Activated CD4-positive, alpha-beta memory T cell treated with anti-CD3 and anti-CD28 coated beads for 36 hours (primary cell): ENCODE measurements at places on chromosomes 11 and 22.

- no peak for DNase-seq
These were observed 108.2 kb upstream of the ARHGAP42 start for GRCh38 chr11:100578831-100579311.

- no peak for DNase-seq
These were observed 14.2 kb upstream of the PRAME start for GRCh38 chr22:22573047-22573889.

- no peak for DNase-seq
These were observed 119.1 kb upstream of the CD82 start for GRCh38 chr11:44446366-44446762.

DNA sequence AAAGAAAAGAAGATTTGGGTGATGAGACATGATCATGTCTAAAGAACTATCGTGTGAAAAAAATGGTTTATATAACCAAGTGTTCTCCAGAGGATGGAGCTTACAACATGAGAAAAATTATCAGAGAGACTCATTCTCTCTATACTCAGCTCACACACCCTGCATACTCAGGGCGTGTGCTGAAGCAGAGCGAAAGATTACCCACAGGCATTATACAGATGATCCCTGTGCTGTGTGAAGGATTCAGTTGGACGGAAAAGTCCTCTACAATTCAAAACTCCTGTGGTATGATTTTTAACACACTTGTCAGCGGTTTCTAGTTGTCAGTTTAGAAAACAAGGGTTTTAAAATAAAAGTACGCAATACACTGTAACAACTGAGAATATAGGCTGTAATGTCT, 267.3 kb downstream of the DLG2 start:
- DNase-seq: no peak

- DNase-seq: no peak
These were observed 23.5 kb downstream of the SUN2 start for GRCh38 chr22:38732251-38732815.

DNA sequence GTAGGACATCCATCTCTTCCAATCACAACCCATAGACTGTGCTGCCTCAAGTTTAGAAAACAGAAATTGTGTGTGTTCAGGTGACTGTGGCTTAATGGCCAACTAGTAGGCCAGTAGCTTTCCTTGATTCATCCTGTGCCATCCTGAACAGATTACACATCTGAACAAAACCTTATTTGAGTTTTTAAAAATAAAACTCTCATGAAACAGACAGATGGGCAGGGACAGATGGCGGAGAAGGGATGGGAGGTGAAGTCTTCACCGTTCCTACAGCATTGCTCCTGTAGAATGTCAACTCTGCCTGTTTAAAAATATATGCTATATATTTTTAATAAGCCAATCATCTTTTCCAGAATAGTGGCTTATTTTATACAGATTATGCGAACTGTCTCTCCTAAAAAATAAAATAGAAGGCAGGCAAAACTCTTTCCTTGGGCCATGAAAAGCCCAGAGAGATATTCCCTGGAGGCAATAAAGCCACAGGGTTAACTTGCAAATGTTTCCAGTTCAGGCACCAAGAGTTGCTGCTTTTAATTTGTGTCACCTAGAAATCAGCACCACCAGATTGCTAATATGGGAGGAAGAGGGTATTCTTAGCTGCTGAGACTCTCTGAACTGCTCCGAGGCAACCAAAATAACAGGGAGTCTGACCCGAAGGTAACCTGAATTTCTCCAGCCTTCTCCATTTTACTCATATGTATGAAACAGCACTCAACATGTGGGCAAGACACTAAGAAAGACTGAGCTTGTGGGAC, 861.2 kb downstream of the OPCML start:
- DNase-seq: no peak

- peak; percentile 68 for DNase-seq
These were observed 8.0 kb downstream of the TMEM86A start for GRCh38 chr11:18706330-18707243.

GRCh38 chr11:29318134-29318845, 698.5 kb downstream of the KCNA4 start:
- no peak for DNase-seq

DNA sequence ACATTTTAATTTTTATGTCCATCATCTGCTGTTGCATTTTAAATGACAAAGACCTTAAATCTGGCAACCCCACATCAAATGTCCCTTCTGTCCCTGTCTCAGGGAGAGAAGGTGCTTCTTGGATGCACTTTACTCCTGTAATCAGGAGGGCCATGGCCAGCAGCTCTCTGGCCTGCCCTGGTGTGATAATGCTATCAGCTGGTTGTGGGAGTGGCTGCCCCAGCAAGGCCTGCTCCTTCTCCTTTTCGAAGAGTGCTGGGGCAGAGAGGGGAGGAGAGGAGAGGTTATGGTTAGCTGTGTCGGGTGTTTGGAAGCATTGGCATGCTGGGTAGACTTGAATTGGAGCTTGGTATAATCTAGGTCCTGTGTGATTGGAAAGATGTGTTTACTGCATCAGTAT, 12.8 kb downstream of the TNRC6B start:
- DNase-seq: no peak

DNA sequence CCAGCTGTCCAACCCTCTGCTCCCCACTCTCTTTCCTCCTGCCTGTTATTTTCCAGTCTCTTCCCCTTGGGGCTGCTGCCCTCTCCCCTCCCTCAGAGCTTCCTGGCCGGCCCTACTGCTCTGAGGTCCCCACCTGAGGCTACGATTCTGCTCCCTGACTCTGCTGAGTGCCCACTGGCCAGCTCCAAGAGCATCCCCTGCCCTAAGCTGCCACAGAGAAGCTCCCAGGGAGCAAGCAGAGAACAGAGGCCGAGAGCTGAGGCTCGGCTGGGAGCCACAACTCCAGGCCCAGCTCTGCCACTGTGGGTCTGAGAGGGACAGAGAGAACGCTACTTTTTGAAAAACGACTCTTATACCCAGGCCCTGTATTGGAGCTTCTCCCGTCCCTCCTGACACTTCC, 61.1 kb downstream of the CHRDL2 start:
- no peak for DNase-seq

- DNase-seq: no peak
These were observed 1.3 kb downstream of the TIGD3 start for GRCh38 chr11:65355776-65356393.

DNA sequence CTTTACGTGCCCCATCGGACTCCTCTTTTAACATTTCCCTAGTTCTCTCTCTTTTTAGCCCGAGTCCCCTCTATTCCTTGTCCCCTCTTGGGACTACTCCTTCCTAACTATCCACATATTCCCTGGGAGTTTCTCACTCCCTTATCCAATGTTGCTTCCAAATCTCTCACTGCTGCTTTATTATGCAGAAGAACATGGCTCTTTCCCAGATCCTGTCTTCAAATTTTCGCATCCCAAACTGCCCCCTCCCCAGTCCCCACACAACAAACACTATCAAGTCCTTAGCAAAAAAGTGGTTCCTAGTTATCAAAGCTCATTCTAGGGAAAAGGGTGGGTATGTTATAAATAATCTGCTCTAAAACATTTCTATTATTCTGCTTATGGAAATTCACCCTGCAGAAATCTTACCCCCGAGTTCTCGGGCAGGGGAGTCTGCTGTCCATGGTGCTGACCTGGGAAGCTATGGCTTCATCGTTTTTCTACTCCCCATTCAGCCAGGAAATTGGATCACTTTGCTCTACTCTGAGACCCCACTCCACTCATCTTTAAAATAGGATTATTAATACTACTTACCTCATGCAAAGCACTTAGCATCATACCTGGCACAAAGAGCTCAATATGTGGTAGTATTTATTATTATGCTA, 393.5 kb downstream of the BUD13 start:
- peak; percentile 11 for DNase-seq

DNA sequence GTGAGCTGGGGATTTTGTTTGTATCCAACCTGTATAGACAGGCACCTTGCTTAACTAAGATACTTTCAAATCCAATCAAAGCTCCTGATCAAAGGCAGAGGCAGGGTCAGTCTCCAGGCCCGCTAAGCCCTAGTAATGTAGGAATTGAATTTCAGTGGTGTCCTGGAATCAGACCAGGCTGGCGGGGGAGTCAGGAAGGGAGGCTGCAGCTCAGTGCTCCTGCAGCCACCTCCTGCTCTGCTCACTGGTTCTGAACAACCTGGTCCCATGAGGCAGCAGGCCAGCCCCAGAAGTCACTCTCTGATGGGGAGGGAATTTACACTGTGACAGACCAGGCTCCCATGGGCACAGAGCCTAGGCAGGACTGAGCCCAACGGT, 38.5 kb upstream of the GALNT18 start:
- no peak for DNase-seq

DNA sequence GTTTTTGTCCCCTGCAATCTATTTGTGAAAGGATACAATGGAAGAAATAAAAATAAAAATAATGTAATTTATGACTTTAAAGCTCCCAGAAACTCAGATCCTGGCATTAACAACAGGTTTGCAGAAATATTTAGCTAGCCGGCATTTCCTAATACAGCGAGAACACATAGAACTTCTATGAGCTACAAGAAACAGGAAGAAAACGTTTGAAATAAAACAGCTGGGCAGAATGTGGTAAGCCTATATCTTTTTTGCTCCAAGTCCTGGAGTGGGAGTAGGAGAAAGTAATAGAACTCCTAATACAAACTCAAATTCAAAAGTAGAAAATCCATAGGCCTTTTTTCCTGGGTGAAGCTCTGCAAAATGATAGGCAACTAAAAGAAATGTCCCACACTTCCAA, 29.6 kb upstream of the FIBIN start:
- no peak for DNase-seq
